ENCODE measurements at places on chromosomes 7 and 10.
A peak's percentile ranks its signal among the peaks of the same experiment; 100 is the strongest.

- no peak for DNase-seq
These were observed 156.0 kb downstream of the GLI3 start for GRCh38 chr7:42080841-42081586.

DNA sequence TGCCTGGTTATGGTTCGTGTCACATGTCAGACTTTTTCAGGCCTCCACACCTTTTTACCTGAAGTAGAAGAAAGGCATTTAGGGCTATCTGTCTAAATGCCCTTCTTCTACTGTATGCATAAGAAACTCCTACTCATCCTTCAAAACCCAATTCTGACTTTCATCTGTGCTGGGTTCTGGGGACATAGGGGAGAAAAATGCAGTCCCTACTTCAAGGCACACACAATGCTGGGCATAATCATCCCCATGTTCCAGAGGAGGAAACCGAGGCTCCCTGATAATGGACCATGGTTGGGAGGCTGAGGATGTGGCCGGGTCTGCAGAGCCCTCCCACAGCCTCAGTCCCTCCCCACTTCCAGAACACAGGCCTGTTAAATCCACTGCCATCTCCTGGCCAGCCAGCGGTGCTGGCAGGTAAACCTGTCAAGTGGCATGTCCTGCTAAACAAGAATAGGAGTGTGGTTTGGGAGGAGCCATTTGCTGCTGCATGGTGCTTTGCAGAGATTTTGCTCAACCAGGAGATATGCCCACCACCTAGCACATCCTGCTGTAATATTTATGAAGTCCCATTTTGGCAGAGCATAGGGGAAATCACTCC lies 32.0 kb downstream of the GRID1 start:
- DNase-seq = no peak

DNA sequence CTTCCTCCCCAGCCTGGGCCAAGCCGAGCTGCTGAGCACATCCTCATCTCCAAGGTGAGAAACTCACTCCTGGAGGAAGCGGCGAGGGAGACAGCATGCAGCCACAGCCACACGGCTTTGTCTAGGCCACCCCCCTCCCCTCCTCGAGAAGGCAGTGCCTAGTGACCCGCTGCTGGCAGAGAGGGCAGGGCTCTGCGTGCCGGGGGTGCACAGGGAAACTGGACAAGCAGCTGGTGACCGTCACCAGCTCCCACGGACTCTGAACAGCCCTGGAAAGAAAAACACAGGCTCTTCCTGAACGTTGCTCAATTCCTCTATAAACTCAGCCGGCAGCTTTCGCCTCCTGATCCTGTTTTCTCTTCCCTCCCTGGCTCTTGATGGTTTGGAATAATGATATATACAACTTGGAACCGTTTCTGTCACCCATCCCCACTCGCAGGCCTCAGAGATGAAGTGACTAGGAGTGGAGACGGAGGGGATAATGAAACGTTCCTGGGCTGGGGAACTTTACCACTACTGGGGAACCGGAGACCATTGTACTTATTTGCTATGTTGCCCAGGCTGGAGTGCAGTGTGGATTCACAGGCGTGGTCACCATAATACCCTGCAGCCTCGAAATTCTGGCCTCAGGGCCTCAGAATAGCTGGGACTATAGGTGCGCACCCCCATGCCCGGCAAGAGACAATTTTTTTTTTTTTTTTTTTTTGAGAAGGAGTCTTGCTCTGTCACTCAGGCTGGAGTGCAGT lies 19.3 kb downstream of the PAPOLB start:
- DNase-seq = no peak

DNA sequence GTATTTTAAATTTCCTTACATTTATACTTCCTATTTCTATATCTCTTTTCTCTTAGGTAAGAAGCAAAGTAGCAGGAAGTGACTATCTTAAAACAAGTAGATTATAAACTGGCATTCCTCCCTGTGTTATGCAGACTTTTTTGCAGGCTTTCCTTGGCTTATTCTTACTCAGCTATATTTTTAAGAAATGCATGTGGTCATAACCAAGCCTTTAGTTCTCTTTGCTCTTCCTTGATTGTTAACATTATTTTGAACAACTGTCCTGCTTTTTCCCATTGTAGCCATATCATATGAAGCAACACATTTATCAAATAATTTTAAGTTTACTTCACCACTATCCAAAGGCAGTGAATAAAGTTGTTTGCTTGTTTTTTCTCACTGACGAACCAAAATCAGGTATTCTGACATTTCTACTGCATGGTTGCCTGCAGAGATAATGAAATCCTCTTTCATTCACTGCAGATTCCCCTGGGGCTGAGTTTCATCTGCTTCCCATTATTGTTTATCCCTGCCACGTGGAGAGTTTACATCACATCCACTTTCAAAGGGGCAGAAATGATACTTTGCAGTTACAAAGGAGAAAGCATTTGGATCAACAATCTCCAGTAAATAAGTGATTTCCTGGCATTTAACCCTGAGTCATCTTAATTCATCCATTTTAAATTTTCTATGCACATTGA lies 389.9 kb upstream of the SEMA3C start:
- DNase-seq = no peak

GRCh38 chr10:63268149-63268797 lies 135.1 kb downstream of the NRBF2 start:
- DNase-seq = peak; percentile 65

GRCh38 chr7:43077285-43077684 lies 35.2 kb upstream of the HECW1 start:
- DNase-seq = no peak

DNA sequence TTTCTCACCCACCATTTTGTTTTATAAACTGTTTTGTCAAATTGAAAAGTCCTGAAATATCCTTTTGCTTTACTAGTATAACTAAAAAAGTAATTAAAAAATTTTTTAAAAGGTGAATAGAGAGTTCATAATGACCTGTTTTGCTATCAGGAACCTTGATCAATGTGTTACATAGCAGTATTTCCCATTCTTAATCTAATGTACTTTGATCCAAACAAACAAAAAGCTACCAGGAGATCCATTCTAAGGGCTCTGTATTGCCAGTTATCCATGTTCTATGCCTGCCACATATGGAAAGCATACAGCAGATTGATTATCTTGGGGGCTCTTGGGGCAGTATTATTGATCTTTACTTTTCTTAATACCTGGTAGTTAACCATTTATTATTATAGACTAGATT lies 32.1 kb downstream of the ZMYND11 start:
- DNase-seq = no peak

DNA sequence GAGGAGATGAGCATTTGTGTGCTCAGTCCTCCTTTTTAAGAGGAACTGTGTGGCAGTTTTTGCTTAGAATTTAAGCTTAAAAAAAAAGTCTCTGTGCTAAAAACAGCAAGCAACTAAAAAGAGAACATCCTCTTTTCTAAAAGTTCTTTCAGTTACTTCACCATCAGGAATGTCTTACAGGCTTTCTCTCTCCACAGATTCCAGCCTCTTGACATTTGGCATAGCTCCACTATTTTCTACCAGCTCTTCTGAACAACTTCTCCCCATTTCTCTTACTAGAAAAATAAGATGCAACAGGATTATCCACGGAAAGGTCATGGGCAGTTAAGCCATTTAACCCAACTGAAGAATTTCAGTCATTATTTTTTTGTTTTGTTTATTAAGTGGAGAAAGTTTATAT lies 13.2 kb downstream of the PCLO start:
- DNase-seq = peak; percentile 12

DNA sequence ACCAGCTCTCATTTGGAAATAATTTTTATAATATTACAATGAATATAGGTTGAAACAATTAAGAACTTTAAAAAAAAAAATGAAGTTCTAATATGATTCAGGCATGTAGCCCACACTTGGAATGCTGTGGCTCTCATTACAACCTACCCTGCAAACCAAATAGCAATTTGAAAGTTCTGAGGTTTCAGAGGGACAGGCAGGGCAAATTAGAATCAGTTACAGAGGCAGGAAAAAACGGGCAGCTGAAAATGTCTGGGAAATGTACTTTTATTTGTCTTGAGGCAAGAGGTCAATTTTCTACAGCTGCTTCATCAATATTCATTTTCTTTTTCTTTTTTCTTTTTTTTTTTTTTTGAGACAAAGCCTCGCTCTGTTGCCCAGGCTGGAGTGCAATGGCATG lies 95.3 kb downstream of the PIP4K2A start:
- no peak for DNase-seq

- no peak for DNase-seq
These were observed 26.4 kb upstream of the ADRB1 start for GRCh38 chr10:114017271-114017670.

DNA sequence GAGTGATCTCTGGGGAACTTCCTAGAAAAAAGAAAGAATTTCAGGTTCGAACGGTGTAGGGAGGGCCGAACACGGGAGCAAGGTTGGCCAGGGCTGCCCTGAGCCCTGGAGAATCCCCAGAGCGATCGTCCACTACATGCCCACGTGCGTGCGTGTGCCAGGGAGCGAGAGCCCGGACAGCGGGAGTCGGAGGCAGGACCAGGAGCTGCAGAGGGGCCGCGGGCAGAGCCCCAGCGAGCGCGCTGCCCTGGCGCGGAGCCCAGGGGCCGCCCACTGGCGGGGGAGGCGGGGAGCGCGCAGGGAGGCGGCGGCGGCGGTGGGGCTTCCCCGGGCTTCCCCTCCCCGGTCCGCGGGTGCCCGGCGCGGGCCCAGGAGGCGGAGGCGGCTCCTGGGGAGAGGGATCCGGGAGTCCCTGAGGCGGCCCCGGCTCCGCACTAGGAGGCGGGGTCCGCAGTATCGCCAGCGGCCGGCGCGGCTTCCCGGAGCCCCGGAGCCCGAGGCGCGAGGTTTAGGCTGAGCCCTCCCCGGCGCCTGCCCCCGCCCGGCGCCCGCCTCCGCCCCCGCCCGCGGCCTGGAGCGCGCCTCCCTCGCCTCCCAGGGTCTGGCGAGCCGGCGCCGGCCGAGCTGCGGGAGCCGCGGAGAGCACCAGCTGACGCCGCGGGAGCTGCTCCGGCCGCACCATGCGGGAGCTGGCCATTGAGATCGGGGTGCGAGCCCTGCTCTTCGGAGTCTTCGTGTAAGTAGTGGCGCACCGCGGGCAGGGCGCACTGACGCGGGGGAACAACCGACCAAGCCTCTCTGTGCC lies at the start of gene PLPP4:
Gene PLPP4, plus strand, starts transcription at position 602 of the 805 bp plus-strand sequence. Its CDS starts 79 bp downstream, at position 681.
- peak; percentile 45 for DNase-seq

DNA sequence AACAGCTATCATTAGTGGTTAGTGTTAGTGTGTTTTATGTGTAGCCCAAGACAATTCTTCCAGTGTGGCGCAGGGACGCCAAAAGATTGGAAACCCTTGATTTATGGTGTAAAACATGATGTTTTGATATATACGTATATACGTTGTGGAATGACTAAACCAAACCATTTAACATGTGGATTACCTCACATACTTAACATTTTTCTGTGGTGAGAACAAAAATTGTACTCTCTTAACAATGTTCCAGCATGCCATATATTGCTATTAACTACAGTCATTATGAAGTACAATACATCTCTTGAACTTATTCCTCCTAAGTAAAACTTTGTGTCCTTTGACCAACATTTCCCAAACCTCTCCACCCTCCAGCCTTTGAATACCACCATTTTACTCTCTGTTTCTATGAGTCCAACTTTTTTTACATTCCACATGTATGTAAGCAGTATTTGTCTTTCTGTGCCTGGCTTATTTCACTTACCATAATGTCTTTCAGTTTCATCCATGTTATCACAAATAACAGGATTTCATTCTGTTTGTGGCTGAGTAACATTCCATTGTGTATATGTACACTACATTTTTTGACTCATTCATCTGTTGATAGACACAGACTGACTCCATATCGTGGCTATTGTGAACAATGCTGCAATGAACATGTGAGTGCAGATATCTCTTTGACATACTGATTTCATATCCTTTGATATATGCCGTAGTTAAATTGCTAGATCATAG lies 42.2 kb upstream of the MAGI2 start:
- peak; percentile 87 for DNase-seq

GRCh38 chr7:40299097-40299496 lies 164.3 kb downstream of the SUGCT start:
- DNase-seq = peak; percentile 92

- peak; percentile 18 for DNase-seq
These were observed 163.2 kb downstream of the AVL9 start for GRCh38 chr7:32658467-32658869.

DNA sequence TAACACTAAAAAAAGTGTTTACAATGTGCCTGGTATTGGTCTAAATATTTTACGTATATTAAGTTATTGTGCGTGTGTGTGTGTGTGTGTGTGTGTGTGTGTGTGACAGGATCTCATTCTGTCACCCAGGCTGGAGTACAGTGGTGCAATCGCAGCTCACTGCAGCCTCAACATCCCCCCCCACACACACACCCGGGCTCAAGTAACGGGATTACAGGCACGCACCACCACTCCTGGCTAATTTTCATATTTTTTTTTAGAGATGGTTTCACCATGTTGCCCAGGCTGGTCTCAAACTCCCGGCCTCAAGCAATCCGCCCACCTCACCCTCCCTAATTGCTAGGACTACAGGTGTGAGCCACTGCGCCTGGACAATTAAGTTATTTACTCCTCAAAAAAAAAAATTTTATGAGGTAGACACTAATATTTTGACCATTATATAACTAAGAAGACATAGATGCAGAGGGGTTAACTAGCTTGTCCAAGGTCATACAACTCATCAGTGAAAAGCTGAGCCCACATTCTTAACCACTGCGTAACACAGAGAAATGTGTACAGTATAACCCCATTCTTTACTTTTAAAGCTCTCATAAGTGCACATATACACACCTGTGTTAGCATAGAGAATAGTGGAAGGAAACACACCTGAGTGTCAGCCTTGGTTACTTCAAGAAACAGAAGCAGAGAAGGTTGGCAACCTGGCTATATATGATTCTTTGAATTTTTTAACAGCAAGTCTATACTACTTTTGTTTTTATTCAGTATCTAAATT lies 35.0 kb downstream of the DNAJC12 start:
- DNase-seq = peak; percentile 8

GRCh38 chr7:143401265-143401664 lies 7.4 kb downstream of the EPHA1 start:
- no peak for DNase-seq

DNA sequence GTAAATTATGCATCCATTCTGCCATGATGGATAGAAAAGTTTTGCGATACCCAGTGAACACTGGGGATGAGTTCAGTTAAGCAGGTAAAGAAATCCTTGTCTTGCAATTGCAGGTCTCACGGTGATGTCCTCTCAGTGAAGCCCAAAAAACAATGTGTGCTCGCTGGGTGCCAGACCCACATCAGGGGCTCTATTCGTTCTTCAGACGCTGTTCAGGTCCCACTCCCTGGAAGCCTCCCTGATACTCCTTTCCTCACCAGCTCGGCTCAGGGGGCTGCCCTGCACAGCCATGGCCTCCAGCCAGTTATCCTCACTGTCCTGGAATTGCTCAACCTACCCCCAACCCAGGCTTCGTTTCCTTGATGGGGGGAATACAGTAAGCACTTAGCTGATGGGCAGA lies 323.5 kb downstream of the ADARB2 start:
- DNase-seq = no peak

- no peak for DNase-seq
These were observed 121.5 kb upstream of the PRR15 start for GRCh38 chr7:29442146-29442545.

- no peak for DNase-seq
These were observed 179.6 kb downstream of the TCERG1L start for GRCh38 chr10:131131726-131132591.

DNA sequence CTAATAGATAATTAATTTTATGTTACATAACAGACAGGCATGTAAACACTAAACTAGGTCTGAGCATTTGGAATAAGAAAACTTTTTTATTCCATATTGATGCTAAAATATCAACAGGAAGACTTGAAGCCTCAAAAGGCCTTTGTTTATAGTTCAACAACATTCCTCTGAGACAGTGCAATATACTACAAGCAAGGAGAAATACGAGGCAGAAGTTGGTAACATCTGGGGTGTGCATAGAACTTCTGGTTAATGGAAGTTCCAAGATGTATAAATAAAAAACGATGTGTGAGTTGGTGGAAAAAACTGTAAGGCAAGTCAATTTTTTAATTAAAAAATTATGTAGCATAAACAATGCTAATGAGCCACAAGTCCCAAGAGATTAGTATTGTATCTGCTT lies 139.6 kb downstream of the SKAP2 start:
- no peak for DNase-seq
